ENCODE measurements at places on chromosomes 3 and 15.

DNA sequence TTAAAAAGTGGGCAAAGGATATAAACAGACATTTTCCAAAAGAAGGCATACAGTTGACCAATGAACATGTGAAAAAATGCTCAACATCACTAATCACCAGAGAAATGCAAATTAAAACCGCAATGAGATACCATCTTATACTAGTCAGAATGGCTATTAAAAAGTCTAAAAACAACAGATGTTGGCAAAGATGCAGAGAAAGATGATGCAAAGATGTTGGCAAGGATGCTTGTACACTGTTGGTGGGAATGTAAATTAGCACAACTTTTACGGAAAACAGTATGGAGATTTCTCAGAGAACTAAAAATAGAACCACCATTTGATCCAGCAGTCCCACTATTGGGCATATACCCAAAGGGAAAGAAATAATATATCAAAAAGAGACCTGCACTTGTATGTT lies 53.5 kb downstream of the TLNRD1 start:
- DNase-seq: no peak

GRCh38 chr15:52653431-52653964 lies 25.7 kb downstream of the ATOSA start:
- no peak for DNase-seq

DNA sequence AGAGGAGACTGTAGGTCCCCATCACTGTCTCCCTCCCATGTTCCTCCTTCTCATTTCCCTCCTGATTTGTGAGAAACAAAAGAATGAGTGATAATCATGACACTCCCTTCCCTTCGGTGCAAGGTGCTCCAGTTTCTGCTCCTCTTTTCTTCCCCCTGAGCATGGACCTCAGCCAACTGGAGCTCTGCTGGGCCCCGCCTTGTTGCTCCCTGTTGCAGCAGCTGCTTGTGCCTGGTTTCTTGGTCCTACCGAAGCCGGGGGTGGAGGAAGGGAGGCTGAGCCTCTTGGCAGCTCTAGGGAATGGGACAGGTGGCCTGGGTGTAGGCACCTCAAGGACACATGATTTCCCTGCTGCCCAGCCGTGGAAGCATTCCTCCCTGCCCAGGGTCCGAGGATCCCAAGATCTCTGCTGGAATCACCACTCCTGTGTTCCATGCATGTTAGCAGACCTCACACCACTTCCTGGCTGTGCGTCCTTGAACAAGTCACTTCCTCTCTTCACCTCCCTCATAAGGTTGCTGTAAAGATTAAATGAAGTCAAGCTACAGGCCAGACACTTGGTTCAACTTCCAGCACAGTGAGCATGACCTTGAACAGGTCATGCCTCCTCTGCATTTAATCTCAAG lies 131.6 kb upstream of the ABHD17C start:
- no peak for DNase-seq

- DNase-seq: peak; percentile 81
These were observed 222.2 kb downstream of the EPHB1 start for GRCh38 chr3:135017003-135017893.

DNA sequence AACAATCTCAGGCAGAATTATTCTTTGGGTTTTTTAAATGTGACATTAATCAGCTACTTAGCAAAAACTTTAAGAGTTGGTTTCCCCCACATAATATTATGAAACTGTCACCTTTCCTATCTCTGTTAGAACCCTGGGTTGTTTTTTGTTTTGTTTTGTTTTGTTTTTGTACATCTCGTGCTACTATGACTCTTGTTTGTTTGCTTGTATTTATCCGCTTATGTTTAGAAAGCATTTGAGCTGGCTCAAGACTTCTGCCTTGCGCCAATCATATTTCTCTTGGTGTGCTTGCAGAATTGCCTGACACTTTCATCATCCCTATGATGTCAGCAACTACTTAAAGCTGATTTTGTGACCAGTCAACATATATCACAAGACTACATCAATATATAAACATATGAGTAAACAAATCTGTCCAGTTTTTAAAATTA lies 116.9 kb downstream of the DCLK3 start:
- DNase-seq: no peak

DNA sequence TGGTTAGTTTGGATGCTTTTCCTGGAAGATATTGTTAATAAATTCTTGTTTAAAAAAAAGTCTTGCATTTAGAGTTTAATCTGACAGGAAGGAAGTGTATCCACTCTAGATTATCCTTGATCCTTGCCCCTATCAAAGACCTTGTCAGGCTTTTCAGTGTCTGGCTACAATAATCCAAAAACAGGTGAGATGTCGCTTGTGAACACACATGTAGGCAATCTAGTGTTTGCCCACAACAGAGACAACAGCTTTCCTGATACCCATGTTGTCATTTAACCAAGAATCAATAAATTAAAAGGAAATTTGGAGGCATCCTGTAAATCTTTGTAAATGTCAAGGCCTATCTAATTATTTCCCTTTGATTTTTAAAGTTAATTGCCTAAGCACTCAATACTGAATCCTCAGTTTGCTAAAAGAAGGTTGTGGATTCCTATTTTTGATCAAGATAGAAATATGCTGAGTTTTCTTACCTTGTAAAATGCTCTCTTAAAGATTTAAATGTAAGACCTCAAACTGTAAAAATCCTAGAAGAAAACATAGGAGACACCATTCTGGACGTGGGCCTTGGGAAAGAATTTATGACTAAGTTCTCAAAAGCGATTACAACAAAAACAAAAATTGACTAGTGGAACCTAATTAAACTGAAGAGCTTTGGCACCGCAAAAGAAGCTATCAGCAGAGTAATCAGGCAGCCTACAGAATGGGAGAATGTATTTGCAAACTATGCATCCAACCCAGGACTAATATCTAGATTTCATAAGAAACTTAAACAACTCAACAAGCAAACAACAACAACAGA lies 207.7 kb downstream of the NAALADL2 start:
- no peak for DNase-seq

GRCh38 chr3:16520241-16520969 lies 6.9 kb upstream of the RFTN1 start:
- no peak for DNase-seq

GRCh38 chr15:77484994-77485393 lies 64.3 kb downstream of the HMG20A start:
- DNase-seq: no peak

- no peak for DNase-seq
These were observed 67.9 kb upstream of the TNFSF10 start for GRCh38 chr3:172591125-172591605.

GRCh38 chr3:58421004-58421403 lies 12.6 kb downstream of the PDHB start:
- no peak for DNase-seq

DNA sequence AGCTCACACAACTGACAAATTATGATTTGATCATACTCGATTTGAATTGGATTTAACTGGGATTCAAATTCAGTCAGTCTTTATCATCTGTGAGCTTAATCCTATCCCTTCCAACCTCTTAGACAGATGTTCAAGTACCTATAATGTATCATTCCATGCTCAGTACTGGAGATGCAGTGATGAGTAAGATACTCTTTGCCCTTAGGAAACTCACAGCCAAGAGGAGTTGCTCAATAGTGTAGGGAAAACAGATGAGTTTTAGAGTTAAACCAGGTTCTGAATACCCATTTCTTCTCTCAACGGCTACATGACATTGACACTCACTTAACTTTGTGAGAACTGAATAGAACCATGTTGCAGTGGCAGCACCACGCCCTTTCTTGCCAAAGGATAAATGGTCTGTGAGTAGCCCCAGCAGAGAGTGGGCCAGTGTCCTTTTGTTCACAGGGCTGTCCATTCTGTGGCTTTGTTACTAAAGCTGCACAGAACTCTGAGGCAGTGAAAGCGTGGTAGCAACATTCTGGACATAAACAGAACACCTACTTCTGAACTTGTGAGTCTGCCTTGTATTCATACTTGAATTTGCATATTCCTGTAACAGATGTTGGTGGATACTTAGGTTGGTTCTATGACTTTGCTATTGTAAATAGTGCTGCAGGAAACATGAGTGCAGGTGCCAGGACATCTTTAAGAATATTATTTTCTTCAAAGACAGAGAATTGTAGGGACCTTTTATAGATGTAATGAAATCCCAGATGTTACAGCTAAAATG lies 91.6 kb downstream of the RASA2 start:
- no peak for DNase-seq

GRCh38 chr3:94776401-94776915 lies 713.6 kb downstream of the NSUN3 start:
- DNase-seq: no peak

DNA sequence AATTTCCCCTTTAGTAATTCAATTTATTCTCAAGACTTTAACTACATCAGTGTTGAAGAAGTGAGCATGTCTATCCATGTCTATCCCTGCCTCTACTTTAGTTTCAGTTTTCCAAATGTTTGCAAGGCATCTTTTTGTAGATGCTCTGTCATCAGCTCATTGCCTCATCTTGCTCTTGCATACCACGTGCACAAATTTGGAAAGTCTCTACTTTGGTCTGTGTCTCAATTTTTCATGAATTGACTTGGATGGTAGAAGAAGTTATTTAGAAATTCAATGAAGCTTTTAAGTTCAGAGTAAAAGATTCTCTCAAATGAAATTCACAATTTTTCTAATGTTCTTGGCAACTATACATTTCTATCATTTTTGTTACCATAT lies 55.3 kb downstream of the CLDN1 start:
- DNase-seq: no peak

DNA sequence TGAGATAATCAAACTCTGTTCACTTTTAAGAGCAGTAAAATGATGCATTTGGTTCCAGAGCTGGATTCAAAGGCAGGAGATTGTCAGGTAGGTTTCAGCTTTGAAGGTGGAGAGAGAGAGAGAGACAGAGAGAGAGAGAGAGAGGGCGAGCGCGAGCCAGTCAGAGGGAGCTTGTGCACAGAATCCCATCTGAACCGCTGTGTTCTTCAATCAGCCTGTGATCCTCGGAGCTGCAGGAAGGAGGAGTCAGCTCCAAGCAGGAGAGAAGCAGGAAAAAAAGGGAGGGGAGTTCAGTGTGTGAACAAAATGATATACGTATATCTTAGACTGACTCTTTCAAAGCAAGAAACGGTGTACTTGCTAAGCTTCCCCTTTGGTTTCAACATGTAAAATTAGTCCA lies at the start of gene GPR149:
GPR149 (minus strand) TSS at position 177 of the 400 bp plus-strand sequence. CDS start 575 bp downstream, outside the sequence.
- no peak for DNase-seq

DNA sequence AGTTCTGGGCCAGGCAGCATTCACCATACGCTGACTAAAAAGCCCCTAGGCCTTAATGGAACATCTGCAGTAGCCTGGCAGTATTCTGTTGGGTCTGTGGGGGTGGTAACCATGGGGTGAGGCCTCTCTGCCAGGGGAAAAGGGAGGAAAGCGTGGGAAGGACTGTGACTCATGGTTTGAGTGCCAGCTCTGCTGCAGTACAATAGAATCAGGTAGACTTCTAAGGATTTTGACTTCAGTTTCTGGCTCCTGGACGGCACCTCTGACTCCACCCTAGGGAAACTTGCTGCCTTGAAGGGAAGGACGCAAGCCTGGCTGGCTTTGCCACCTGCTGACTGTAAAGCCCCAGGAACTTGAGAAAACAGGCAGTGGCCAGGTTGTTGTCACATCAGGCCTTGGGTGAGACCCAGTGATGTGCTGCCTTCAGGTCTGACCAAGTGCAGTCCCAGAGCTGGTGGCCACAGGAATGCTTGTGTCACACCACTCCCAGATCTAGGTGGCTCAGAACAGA lies 148.6 kb downstream of the SUCNR1 start:
- no peak for DNase-seq

- no peak for DNase-seq
These were observed 233.3 kb downstream of the RBMS3 start for GRCh38 chr3:29514170-29514569.

DNA sequence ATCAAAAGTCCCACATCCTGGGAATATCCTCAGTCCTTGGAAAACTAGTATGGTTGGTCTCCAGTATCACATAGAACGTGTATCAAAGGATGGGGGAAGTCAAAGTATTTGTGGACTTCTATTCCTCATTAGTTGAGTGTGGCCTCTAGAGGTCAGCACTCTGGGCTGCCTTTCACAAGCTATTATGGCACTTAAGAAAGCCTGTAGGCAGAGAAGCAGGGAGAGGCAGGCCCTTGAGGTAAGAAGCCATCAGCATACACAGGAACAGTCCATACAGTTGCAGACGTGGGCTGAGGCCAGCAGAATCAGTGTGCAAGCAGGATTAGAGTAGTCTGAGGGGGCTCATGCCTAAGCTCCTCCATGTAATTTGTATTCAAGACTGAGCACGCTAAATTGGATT lies 341.7 kb downstream of the CLSTN2 start:
- DNase-seq: peak; percentile 20

- no peak for DNase-seq
These were observed 242.8 kb upstream of the UBE2E2 start for GRCh38 chr3:22960105-22960984.

DNA sequence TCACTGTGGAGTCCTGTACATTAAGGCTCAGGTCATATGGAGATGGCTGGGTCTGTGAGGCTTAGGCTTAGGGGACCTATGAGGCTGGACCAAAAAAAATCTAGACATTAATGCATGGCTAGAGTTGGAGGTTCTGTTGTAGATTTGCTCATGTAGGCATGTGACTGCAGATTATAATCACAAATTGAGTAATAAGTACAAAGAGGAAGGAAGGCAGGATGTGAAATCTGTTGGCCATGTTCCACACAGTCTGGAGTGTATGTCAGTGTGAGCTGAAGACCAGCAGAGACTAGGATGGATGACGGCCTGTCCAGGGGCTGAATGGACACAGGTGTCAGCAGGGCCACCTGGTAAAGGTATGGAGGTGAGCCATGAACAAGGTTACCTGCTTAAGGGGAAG lies at the start of gene ST3GAL6:
ST3GAL6 (plus strand) TSS at position 265 of the 400 bp plus-strand sequence. CDS start 5,101 bp downstream, outside the sequence.
- no peak for DNase-seq

- DNase-seq: no peak
These were observed 32.3 kb downstream of the XXYLT1 start for GRCh38 chr3:195238586-195239118.

GRCh38 chr3:123158330-123158729 lies 43.4 kb upstream of the SEC22A start:
- no peak for DNase-seq

DNA sequence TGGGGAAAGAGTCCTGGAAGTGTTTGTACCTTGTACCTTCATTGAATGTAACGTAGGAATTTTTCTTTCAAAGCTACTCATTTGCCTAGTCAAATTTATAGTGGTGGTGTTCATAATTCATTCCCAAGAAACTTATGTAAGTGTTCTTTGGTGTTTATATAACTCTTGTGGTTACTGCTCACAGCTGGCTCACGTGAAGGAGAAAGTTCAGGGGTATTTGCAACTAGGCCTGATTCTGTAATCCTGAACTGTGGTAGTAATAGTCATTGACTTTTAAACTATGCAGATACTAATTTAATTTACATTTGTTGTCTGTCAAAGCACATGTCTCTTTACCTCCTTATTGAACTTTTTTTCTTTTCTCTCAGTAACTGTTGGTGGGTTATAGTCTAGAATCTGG lies 50.5 kb upstream of the TEX264 start:
- DNase-seq: no peak
